Adrenal gland (tissue), 19 donors: ENCODE measurements at places on chromosomes 4 and X. TPM values are rescaled to one million over a fixed set of nuclear protein-coding genes. Genes with fewer than 3 reads are reported as not detected.

GRCh38 chrX:28582511-28582910, 4.7 kb upstream of the IL1RAPL1 start:
- no peak for DNase-seq

CCKAR gene
- 0.61 TPM for total RNA-seq

DNA sequence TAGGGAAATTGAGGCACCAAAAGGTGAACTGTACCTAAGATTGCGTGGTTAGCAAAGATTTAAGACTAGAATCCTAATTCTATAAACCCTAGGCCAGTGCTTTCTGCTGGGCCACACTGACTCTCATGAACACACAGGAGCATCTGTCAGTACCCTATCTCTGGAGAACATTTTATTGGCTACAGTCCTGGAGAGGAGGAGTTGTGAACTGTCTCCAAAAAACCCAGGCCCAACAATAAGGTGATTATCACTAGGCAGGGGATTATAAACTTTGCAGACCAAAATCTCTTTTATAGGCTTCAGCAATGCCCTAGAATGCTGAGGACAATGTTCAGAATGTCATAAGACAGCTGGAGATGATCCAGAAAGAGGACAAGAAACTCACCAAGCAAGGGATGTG, 24.1 kb downstream of the OPHN1 start:
- no peak for DNase-seq

EFHC2 gene
- not detected for total RNA-seq

P2RY4 gene
- total RNA-seq = not detected

GRCh38 chrX:39156051-39156450, 354.8 kb downstream of the MID1IP1 start:
- no peak for DNase-seq

ENPEP gene
- total RNA-seq = 4.4 TPM

- DNase-seq = no peak
Measured at GRCh38 chrX:115948018-115948923, 222.3 kb upstream of the AGTR2 start.

DNA sequence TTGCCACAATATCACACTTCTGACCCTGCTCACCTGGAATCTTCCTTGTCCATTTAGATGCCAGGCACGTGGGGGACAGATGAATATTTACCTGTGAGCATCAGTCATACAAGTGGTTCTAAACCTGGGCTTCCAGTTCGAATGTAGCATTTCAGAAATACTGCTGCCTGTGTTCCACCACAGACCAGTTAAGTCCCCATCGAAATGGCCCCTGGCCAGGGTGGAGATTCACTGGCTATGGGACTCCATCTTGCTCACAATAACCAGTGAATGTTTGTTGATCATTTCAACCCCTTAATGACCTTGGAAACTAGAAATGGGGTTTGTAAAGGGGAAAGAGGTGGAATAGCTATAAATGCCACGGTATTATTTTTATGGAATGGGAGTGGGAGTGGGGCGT, 73.8 kb downstream of the CLDN34 start:
- no peak for DNase-seq

GRCh38 chr4:70538869-70539268, 20.5 kb downstream of the AMTN start:
- no peak for DNase-seq

C4orf51 gene
- not detected for total RNA-seq

DNA sequence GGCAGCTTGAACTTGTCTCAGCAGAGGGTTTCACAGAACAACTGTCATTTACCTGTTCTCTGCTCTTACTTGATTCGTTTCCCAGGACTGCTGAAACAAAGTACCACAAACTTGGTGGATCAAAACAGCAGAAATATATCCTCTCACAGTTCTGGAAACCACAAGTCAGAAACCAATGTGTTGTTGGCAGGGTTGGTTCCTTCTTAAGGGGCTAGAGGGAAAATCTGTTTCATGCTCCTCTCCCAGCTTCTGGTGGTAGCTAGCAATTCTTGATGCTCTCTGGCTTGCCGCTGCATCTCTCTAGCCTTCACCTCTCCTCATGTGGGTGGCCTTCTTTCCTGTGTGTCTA, 4.7 kb downstream of the TLR8 start:
- no peak for DNase-seq

LIMCH1 gene
- 94.3 TPM for total RNA-seq

- DNase-seq = no peak
Measured at GRCh38 chr4:160848901-160849760, 1314.7 kb downstream of the FSTL5 start.

- DNase-seq = no peak
Measured at GRCh38 chr4:154478128-154478527, 13.5 kb downstream of the DCHS2 start.

GPR82 gene
- total RNA-seq = 1.0 TPM

DNA sequence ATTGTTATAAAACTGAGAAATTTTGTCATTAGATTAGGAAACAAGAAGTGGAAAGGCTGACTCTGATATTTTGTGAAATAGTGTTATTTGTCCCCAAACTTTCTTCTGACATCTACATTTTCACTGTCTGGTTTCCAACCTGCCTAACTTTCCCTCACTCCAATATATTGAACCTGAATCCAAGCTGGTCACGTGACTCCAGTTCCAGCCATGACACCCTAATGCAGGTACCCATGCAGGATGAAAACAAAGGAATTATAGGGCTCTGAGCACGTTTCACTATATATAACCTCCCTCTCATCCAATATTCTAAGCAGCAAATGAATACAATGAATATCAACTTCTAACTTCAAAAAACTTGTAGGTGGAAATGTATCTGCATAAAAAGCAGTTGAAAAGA, 231.6 kb downstream of the TLL1 start:
- DNase-seq = no peak
